ENCODE measurements at places on chromosomes 3 and 15.

DNA sequence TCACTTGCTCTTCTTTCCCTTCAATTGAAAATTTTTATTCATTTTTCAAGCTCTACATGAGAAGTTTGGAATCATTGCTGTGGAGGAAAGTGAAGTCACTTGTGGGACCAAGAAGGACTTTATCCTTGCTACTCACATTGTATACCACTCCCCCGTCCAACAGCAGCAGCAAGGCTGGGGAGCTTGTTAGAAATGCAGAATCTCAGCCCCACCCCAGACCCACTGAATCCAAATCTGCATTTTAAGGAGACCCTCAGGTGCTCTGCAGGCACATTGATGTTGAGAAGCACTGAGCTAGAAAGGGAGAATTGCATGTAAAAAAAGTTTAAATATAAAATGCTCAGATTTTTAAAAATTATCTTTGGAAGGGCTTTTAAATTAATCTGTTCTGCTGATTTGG, 202.3 kb upstream of the MRPL3 start:
- DNase-seq, result no peak

DNA sequence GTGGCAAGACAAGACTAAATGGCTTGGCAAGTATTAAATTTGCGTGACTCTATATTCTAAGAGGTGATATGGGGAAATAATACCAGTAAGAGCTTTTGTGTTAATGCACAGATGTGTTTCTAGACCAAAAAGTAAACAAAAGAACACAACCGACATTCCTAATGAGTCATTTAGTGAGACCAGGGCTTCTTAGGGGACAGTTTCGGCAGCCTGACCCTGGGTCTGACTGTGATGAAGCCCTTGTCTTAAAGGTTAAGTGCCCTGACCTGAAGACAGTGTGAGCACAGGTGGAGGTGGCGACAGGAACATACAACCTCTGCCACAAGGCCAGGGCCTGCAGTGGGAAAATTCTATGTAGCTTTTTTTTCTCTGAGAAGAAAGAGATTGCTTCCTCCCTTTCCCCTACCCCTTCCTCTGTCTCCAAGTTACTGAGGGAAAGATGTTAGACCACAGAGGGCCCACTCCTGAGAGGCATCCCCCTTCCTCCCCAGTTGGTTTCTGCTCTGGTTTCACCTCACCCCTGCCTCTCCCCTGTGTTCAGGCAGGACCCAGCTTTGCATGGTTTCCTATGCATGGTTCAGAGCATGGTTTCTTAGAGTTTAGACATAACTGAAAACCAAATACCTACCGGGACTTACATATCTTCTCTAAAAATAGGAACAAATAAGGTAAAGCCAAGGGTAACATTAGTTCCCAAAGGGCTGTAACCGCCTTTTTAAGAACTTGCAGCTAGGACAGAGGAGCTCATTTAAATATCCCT, 24.8 kb upstream of the CMTM7 start:
- DNase-seq, result no peak

DNA sequence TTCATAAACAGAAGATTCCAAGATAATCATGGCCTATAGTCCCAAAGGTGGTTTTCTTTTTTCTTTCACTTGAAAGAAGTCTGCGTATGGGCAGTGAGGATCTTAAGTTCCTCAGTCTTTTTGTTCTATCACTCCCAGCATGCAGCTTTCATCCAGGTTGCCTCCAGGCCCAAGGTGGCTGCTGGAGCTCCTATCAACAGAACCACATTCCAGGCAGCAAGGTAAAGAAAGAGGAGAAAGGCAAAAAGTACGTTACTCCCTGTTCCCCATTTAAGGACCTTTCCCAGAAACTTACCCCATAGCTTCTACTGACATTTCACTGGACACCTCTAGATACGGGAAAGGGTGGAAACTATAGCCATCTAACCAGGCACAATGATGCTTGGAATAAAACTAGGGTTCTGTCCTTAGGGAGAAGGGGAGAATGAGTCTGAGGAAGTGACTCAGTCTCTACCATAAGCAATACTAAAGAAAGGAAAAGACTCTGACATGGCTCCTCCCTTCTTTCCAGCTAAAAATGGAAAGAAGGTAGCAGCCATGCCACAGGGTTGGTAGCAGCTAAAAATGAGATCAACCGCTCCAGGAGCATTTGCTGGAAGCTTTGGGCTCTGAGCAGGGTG, 313.9 kb upstream of the NR2E3 start:
- DNase-seq, result no peak

- no peak for DNase-seq
Measured at GRCh38 chr3:138317687-138318086, 12.0 kb downstream of the NME9 start.

DNA sequence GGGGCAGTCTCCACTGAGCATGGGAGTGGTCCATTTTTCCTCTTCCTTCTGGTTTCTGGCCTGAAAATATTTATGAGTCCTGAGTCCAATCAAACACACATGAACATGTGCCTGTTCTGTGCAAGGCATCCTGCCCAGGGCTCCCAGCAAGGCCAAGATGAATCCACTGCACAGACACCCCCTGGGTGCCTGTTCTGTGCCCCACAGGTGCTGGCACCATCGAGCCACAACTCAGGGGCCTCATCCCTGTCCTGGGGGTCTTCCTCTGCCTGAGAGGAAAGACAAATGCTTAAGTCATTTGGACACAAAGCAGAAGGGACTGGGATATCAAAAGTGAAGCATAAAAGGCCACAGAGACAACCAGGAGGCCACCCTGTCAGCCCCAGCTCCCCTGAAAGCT, 87.4 kb upstream of the IQSEC1 start:
- DNase-seq, result no peak

GRCh38 chr3:36710606-36711005, 53.7 kb downstream of the DCLK3 start:
- no peak for DNase-seq

- no peak for DNase-seq
Measured at GRCh38 chr3:19455546-19455945, 307.2 kb downstream of the KCNH8 start.

- DNase-seq, result no peak
Measured at GRCh38 chr15:81323559-81323943, 390 bp downstream of the STARD5 start.

DNA sequence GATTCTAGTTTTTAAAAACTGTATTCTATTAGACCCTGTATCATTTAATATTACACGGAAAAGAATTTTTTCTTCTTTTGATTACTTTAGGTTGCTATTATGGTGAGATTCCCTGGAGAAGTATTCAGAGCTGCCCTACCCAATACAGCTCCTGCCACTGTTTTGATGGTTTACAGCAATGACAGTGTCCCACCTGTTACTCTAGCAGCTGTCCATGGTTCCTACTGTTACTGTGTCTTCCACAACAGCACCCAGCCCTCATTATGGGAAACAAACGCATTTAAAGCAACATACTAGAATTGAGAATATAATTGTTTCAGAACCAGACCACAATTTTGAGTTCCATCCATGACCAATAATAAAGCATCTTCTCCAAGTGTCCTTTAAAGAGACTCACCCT, 450.7 kb downstream of the SHQ1 start:
- no peak for DNase-seq

DNA sequence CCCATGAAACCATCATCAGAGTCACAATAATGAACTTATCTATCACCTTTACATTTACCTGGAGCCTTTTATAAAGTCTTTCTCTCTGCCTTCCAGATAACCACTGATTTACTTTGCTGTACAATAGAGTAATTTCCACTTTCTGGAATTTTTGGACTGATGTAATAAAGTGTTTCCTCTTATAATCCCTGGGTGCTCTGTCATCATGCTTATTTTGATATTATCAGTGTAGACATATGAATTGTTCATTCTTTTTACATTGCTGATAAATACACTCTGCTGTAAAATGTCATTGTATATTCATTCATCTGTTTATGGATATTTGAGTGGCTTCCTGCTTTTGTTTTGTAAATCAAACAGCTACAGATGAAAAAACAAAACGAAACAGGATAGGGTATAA, 27.0 kb upstream of the IREB2 start:
- DNase-seq, result no peak

GRCh38 chr3:141328286-141329166, 39.8 kb upstream of the ZBTB38 start:
- DNase-seq, result no peak

GRCh38 chr3:189900578-189900977, 220.1 kb downstream of the P3H2 start:
- no peak for DNase-seq

GRCh38 chr3:61848885-61849284, 287.5 kb downstream of the PTPRG start:
- DNase-seq, result no peak

GRCh38 chr3:125647318-125648014, 52.2 kb upstream of the OSBPL11 start:
- no peak for DNase-seq

DNA sequence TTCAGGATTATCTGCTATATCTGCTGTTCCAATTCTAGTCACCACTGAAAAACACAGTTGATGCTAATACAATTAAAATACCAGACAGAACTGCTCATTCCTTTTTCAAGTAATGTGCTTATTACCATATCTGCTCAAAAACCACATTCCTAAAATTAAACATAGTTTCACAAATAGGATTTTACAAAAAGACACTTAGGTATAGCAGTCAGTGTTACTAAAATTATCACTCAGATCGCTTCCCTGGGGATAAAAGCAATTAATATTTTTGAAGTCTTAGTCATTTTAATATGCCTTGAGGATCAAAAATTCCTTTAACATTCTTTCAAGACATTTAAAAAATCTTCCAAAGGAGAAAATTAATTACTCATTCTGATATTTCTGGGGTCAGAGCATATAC, 71.5 kb downstream of the RAD18 start:
- no peak for DNase-seq

DNA sequence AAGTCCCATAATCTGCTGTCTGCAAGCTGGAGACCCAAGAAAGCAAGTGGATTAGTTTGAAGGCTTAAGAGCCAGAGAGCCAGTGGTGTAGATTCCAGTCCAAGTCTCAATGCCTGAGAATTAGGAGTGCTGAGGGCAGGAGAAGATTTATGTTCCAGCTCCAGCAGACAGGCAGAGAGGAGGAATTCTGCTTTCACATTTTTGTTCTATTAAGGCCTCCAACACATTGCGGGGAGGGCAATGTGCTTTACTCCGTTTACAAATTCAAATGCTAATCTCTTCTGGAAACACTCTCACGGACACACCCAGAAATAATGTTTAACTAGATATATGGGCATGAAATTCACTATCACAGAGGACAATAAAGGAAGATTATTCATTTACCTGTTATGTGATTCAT, 54.0 kb downstream of the DPH6 start:
- no peak for DNase-seq

- DNase-seq, result no peak
Measured at GRCh38 chr15:64753480-64754185, 21.8 kb downstream of the RBPMS2 start.

DNA sequence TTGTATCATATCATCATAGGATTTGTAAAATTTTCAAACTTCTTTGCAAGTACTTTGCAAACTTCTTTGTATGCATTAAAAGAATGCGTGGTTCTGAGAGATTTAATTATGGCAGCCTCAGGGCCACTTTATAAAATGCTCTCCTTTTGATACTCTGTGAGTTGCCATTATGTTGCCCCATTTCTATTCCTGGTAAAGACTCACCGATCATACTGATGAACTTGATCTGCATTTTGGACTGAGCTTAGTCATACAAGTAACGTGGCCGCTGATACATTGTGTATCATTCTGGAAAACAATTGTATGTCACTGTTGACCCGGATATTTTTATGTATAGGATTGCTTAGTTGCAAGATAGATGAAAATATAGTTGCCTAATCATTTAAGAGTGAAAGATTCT, 38.8 kb downstream of the AKAP13 start:
- no peak for DNase-seq

DNA sequence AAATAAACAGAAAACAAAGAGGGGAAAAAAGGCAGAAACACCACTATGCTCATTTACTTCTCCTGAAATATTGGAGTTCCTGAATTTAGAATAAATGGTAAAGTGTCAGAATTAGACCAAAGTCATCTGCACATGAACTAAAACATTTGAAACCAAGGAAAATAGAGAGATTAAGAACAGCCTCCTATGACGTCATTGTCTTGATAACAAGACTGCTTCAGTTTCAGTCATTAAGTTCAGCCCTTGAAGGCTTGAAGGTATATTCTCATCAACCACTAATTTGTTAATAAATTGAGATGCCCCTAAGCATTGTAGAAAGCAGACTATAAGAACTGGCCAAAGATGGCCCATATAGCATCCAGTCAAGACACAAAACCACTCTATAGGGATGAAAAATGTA, 2.5 kb downstream of the SUMF1 start:
- DNase-seq, result no peak

DNA sequence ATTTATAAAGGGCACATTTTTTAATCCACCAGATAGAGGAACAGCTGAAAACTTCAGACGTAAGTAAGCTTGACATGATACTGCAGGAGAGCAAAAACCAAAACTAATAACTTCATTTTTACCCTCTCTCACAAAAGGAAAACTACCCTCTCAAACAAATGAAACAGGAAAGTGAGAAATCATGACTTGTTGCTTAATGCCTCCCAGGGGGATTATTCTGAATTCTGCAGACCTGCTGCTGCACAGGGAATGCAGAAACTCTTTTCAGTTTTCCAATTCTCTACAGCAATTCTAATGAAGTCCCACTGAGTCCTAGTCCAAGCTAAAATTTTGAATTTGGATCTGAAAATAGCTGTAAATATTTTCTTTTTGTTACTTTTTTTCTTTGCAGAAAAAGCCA, 637.1 kb upstream of the CCDC54 start:
- no peak for DNase-seq

- no peak for DNase-seq
Measured at GRCh38 chr3:184229394-184230080, at the start of gene VWA5B2. Gene VWA5B2, plus strand, starts transcription at chr3:184229585. Its CDS starts 944 bp downstream, at chr3:184230529.

GRCh38 chr3:134464064-134464688, 21.6 kb downstream of the ANAPC13 start:
- DNase-seq, result no peak

- DNase-seq, result no peak
Measured at GRCh38 chr3:122271246-122271898, 53.7 kb upstream of the CSTA start.

- DNase-seq, result no peak
Measured at GRCh38 chr3:186152361-186152798, 43.5 kb upstream of the ETV5 start.

DNA sequence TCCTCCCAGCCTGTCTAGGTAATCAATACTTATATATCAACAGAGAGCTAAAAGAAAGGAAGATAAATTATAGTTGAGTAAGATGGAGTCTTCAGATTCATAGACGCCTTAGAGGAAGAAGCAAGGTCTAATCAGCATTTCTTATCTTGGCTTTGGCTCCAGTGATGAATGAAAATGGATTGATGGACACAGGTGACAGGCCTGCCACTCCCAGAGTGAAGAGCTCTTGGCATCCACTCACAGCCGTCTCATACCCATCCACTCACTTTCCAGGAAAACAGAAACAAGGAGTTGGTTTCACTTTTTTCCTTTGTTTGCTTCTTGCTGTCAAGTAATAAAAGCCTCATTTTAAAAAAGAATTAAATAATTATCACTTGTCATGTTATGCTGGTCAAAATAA, 168.2 kb downstream of the MFSD1 start:
- DNase-seq, result no peak

All from KG1 (cell line).